ENCODE measurements at places on chromosomes 6 and 20.

GRCh38 chr6:42217519-42218367 is at the start of gene MRPS10:
MRPS10 (minus strand) TSS chr6:42217861; CDS start chr6:42217849, 12 bp downstream.
- peak; percentile 92 for DNase-seq

- no peak for DNase-seq
These were observed 145.6 kb upstream of the ID4 start for GRCh38 chr6:19691465-19692167.

- peak; percentile 26 for DNase-seq
These were observed 61.4 kb upstream of the IL20RA start for GRCh38 chr6:137106183-137106582.

DNA sequence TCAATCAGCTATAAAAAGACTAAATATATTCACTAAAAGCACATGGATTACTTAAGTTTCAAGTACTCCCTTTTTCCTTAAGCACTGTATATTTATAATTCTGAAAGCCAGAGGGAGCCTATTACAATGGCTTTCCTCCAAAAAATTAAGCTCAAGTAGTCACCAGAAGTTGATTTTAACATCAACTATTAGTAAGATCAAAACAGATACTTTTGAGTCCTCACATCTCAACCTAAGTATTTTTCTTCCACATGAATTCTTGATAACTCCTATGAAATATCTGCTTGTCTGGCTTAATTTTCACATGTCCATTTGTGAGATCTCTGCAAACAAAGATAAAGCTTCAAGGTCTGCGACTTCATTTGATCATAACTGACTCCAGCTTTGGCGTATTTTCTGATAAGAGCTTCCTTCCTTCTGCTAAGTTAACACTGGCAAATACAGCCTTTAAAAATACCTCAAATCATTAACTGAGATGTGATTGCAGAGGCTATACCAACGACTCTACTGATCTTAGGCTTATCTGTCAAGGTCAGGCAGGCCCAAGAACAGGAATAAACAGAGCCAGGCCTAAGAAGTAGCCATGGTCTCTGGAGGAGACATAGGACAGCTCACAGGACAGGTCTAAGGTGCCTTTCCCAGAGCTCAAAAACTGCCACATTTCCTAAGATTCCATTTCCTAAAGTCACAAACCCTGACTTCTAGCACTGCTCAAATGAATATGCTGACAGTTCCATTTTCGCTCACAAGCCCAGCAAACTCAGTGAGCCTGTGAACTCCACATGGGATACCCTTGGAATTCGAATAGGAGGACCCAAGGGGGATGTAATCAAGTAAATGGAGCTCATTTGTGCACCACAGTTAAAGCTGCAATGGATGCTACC is 10.0 kb downstream of the SNX5 start:
- DNase-seq, result no peak

DNA sequence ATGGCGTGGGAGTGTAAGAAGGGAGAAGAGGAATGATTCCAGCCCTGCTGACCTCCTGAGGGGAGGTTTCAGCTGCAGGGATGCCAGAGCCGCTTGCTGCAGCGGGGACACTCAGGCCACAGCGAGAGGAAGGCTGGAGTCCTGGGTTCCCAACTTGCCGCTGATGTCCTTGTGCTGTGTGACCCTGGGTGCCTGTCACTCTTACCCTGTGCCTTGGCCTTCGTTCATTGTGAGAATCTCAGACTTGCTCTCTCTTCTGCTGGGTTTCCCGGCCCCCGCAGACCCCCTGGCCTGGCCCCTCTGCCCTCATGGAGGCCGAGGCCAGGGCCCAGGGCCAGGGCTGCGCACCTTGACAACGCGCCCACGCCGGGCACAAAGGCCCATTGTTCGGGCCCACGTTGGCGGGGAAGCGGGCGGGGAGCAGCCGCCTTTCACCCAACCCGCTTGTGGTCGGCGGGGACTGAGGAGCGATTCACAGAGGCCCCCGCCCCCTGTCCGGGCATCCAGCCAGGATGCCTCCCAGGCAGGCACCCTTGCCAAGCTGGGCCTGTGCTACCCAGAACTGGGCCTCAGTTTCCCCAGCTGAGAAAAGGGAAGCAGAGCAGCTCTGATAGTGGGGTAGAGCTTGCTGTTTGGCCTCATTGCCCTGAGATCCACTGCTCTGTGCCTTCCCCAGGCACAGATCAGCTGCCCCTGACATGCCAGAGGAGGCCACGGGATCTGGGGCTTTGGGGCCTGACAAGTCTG is 52.4 kb downstream of the CEBPB start:
- no peak for DNase-seq

DNA sequence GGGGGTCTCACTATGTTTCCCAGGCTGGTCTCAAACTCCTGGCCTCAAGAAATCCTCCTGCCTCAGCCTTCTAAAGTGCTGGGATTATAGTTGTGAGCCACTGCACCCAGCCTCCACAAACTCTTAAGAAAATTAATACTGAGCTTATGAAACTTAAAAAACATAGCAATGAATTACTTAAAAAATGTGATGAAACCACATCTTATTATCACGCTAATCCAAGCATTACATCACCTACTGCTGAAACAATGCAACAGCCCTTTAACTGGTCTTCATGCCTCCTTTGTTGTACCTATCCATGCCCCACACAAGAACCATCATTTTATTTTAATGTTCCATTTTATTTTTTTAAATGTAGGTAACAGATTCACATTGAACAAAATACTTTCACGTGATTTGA is 24.9 kb downstream of the SESN1 start:
- DNase-seq, result no peak

DNA sequence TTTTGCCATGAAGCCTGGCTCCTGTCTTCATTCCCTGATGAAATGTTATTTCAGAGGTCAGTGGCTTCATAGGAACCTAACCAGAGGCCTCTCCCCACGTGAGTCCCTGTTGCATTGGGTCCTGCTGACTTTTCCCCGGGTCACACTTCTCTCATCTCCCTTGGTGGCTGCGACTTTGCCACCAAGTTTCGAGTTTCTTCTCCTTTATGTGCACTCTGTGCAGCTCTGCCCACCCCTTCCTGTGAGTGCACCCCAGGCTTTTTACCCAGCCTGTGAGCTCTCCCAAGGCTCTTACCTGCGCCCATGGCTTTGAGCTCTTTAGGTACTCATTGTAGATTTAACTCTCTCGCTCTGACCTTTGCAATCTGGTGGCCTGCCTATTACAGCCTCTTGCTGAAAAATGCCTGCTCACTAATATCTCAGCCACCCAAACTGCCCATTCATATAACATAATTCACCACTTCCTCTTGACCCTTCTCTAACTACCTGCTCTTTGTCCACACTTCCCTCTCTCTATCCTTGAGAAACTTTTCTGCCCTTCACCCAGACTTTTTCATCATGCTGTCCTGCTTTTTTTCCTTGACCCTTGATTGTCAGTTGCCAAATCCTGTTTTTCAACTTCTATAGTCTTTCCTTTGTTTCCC is 105.9 kb downstream of the SASH1 start:
- DNase-seq, result no peak

DNA sequence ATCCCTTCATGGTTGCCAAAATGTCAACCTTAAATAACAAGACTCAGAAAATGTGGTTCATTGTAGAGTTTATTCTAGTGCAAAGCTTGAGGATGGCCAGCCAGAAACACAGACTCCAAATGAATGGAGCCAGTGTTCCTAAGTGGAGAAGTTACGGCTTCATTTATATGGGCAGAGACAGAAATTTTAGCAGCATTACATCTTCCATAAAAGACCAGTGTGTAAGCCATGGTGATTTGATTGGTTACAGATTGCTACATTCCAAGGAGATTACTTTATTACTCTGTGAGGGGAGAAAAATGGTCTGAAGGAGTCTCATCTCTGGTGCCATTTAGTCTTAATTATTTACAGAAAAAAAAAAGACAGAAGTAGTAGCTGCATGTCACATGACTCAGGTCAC is 97.8 kb downstream of the OTOR start:
- DNase-seq, result no peak

GRCh38 chr6:33570806-33571636 is 9.1 kb downstream of the BAK1 start:
- DNase-seq, result peak; percentile 96

- DNase-seq, result no peak
These were observed 16.3 kb upstream of the SMAP1 start for GRCh38 chr6:70651326-70651905.

DNA sequence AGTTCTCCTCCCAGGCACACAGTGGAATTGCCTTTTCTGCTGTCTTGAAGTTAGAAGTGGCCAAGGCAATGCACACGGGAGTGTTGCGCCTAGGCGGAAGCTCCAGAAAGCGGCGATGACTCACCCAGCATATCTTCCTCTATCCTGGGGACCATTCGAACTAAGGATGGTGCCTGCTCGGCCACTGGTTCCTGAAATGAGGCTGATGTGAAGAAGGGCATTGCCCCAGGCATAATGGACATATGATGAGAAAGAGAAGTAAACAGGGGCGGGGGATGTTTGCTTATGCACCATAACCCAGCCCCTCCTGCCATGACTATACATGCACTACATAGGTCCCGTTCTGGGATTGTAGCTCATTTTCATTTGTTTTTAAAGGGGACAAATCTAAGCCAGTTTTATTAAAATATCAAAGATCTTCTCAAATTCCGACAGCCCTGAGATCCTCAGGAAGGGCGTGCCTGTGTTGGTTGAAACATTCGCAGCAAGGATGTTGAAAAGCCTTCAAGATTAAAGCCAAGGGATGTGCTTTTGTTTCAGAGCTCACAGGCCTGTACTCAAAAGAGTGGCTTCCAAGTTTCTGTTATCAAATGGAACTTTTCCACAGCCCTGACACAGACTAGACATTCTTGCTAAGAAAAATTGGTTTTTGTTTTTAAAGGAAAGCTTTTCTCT is 218.5 kb downstream of the LY86 start:
- DNase-seq, result no peak

DNA sequence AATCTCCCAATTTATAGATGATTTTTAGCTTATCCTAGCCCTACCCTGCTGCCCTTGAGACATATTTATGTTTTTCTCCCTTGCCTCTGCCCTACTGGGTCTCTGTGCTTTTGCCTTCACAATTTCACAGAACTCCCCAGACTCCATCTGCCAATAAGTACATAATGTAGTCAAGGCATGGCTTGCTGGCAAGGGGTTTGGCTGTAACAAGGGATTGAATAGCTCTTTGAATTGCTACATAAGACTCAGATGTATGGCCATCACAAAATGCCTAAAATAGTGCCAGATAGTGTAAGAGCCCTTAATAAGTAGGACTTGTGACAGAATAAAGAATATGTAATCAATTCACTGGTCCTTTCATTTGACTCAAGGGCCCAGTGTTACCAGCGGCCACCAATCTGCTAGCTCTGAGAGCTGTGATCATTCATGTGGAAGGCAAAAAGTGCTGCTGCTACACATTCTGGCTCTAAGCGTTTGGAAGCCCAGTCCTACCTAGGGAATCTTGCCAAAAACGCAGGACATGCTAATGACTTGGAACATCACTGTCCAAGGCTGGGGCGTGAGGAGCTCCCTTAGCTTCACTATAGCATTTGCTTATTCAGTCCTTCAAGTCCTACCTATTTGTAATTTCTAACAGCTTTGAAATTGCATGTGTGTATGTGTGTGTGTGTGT is 20.5 kb downstream of the CLVS2 start:
- DNase-seq, result no peak

- no peak for DNase-seq
These were observed 75.9 kb downstream of the RIPOR3 start for GRCh38 chr20:50615407-50615806.

DNA sequence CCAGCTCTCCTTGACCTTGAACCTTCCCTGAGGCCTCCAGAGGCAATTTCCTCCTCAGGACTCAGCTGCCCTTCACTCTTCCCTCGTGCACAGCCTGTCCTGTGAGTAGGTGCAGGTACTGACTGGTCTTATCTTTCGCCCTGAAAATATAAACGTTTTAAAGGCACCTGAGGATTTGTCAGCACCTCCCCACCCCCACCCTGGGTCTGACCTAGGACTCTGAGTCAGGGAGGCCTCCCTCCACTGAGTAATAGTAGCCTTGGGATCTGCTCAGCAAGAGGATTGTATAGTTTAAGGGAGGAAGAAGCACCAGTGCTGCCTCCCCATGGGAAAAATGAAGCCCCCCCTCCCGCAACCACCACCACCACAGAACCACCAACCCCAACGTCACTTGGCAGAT is 54.6 kb downstream of the PPARD start:
- DNase-seq, result no peak

- no peak for DNase-seq
These were observed 34.6 kb downstream of the REPS1 start for GRCh38 chr6:138953451-138953850.

- DNase-seq, result no peak
These were observed 24.7 kb downstream of the RALGAPB start for GRCh38 chr20:38497246-38497935.

DNA sequence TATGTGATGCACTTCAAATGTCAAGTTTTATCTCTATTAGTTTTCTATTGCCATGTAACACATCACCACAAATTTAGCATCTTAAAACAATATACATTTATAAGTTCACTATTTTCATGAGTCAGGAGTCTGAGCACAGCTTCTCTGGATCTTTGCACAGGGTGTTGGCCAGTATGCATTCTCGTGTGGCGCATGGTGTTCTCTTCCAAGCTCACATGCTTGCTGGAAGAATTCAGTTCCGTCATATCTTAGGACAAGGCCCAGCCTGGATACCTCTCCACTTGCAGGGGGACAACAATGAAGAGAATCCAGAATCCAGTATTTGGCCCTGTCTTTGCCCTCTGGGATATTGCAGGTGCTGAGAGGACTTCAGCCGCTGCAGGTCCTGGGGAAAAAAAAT is 51.0 kb upstream of the ECI2 start:
- DNase-seq, result no peak

DNA sequence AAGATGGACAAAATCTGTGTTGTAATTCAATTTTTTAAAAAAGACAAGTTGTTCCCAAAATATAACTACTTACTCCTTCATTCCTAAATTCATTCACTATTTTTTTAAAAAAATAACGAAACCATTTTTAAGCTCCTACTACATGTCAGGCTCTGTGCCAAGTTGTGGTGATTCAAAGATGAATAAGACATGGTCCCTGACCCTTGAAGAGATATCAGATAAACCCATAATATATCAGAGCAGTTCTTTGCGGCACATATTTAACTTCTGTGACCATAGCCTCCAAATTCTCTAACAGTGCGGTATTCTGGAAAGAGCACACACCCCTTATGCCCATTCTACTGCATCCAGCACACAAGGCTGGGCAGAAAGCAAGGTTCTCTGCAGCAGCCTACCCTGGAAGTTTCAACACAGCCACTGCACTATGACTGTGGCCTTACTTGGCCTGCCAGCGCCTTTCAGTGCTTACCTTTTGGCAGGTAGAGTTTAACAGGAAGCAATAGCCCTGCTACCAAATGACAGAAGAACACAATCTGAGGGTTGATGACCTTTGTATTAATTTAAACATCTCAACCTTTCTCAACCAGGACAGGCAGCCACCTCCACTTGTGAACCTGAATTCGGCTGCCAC is 406.5 kb downstream of the BTBD9 start:
- no peak for DNase-seq

- no peak for DNase-seq
These were observed 78.6 kb downstream of the AIG1 start for GRCh38 chr6:143139239-143139784.

GRCh38 chr6:147441751-147442150 is 66.7 kb upstream of the SAMD5 start:
- DNase-seq, result no peak

Measured in GM10248 (cell line).